ENCODE measurements at places on chromosomes 16 and 17. TPM values are rescaled to one million over a fixed set of nuclear protein-coding genes. Genes with fewer than 3 reads are reported as not detected.
A peak's percentile ranks its signal among the peaks of the same experiment; 100 is the strongest.

ITGAD gene
- not detected for total RNA-seq

- H3K4me3 ChIP-seq, result no peak overlapping the region
- H3K36me3 ChIP-seq, result peaks cover 7% of the 10 kb centered on the region
- peaks cover 20% of the 10 kb centered on the region for H3K4me1 ChIP-seq
- H3K27me3 ChIP-seq, result peaks cover 17% of the 10 kb centered on the region
- peak; percentile 28 for DNase-seq
Measured at GRCh38 chr17:6361733-6362132, 73.2 kb downstream of the AIPL1 start.

TPSG1 gene
- not detected for total RNA-seq

- H3K4me3 ChIP-seq, result no peak overlapping the region
- DNase-seq, result no peak
- peaks cover 27% of the 10 kb centered on the region for H3K4me1 ChIP-seq
- peaks cover 28% of the 10 kb centered on the region for H3K36me3 ChIP-seq
Measured at GRCh38 chr16:66614161-66614802, 9.8 kb downstream of the CMTM3 start.

DNA sequence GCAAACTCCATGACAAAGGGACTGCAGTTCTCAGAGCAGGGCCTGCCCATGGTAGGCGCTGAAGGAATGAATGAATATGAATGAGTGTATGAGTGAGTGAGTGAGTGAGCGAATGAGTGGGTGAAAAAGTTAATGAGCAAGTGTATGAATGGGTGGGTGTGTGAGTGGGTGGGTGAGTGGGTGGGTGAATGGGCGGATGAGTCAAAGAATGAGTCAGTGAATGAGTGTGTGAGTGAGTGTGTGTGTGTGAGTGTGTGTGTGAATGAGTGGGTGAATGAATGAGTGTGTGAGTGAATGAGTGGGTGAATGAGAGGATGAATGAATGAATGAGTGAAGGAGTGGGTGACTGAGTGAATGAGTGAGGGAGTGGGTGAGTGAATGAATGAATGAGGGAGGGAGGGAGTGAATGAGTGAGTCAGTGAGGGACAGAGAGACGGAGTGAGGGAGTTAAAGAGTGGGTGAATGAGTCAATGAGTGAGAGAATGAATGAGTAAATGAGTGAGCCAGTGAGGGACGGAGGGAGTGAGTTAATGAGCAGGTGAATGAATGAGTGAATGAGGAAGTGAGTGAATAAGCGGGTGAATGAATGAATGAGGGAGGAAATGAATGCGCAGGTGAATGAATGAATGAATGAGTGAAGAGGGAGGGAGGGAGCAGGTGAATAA, 11.1 kb upstream of the CHMP6 start:
- peak overlapping the region; percentile 57 for H3K27ac ChIP-seq
- no peaks in the 10 kb centered on the region for H3K36me3 ChIP-seq

GRCh38 chr17:31515267-31515666, 123.8 kb downstream of the RAB11FIP4 start:
- no peaks in the 10 kb centered on the region for H3K27me3 ChIP-seq
- H3K36me3 ChIP-seq, result no peaks in the 10 kb centered on the region
- DNase-seq, result no peak
- H3K27ac ChIP-seq, result no peak overlapping the region

DNA sequence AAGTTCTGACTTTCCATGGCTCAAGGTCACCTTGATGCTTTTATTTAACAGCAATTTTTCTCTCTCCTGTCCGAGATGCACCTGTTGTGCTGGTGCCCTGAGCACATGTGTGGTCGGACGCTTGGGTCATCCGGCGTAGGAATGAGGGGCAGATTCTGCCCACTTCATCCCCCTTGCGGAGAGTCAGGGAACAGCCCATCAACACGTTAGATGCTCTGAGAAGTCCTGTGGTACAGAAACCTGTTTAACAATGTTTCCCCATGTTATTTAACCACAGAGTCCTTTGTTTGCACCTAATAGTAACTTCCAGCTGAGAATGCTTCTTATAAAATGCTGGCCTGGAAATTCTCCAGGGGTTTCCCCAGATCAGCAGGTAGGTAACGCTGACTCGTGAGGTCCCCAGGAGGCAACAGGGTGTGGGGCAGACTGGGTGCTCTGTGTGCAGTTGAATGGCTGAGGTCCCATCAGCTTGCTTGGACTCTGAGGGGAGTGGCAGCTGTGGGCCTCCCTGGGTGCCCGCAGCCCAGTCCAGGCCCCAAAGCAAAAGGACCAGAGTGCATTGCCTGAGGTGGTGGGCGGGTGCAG, 17.8 kb downstream of the DOC2B start:
- no peak overlapping the region for H3K4me3 ChIP-seq
- H3K36me3 ChIP-seq, result no peaks in the 10 kb centered on the region
- peak; percentile 38 for DNase-seq

DNA sequence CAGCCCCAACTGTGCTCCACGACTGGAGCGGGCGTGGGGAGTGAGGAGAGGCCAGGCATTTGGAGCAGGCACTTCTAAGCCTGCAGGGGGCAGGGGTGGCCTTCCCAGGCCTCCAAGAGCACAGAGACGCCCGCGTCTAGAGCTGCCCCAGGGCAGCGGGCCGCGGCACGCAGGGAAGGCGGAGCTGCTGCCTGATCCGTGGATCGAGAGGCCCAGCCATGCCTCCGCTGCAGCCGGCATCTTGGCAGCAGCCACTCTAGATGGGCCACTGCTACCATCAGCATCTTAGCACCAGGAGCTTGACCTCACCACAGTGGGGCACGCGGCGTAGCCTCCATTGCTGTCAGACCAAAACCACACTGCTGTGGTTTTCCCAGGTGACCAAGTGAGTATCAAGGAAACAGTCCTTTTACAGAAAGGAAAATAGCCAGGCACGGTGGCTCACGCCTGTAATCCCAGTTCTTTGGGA, 20.4 kb upstream of the WDR45B start:
- peak; percentile 30 for DNase-seq
- peaks cover 12% of the 10 kb centered on the region for H3K36me3 ChIP-seq
- no peak overlapping the region for H3K4me3 ChIP-seq
- H3K27ac ChIP-seq, result no peak overlapping the region

GRCh38 chr17:30952638-30953393, 18.0 kb upstream of the RNF135 start:
- H3K27me3 ChIP-seq, result no peaks in the 10 kb centered on the region
- no peak for DNase-seq
- H3K4me1 ChIP-seq, result no peaks in the 10 kb centered on the region
- H3K4me3 ChIP-seq, result no peak overlapping the region
- no peaks in the 10 kb centered on the region for H3K36me3 ChIP-seq
- no peak overlapping the region for H3K27ac ChIP-seq

DNA sequence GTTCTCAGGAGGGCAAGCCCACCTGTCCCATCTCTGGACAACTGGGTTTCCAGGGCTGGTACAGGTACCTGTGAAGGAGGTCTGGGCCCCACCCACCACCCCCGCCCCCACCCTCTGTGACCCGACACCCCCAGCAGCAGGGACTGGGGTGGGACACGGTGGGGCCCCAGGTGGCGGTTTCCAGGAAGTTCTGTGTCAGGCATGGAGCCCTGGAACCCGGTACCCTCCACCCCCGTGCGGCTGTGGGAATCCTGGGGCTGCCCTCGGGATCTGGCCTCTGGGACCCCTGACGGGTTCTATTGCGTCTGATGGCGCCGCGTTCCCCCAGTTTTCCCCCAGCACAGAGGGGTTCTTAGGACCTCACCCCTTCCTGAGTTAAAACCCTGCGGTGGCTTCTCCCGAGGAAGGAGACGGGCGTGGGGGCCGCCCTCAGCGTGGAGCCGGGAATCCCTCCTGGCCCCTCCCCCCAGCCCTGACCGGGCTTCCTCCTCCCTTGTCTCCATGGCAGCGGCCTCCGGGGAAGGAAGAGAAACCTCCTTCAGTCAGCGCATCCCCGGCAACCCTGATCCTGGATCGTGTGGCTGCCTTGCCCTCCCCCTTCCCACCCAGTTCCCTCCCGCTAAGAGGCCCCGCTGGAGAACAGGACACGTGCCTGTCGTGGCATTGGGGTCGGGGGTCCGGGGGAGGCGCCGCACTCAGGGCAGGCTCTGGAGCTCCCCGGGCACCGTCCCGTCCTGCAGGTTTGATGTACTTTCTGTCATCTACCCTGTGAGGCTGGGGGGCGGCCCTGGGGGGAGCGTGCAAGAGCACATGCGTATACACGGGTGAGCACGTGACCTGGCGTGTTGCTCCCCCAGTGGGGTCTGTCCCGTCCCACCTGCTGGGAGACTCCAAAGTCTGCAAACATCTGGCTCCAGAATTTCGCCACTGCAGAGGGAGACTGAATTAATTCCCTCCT, 30.3 kb downstream of the CACNA1H start:
- DNase-seq, result no peak
- H3K36me3 ChIP-seq, result no peaks in the 10 kb centered on the region
- no peaks in the 10 kb centered on the region for H3K27me3 ChIP-seq
- no peak overlapping the region for H3K27ac ChIP-seq

- peak; percentile 92 for DNase-seq
- H3K27me3 ChIP-seq, result no peaks in the 10 kb centered on the region
- H3K36me3 ChIP-seq, result no peaks in the 10 kb centered on the region
- peak overlapping the region; percentile 77 for H3K27ac ChIP-seq
- peak overlapping the region; percentile 71 for H3K4me3 ChIP-seq
Measured at GRCh38 chr16:14003074-14003570, 68.0 kb upstream of the MRTFB start.

GRCh38 chr16:71467810-71468209, 5.8 kb upstream of the ZNF23 start:
- H3K36me3 ChIP-seq, result peaks cover 6% of the 10 kb centered on the region
- H3K27ac ChIP-seq, result no peak overlapping the region
- H3K27me3 ChIP-seq, result no peaks in the 10 kb centered on the region
- H3K4me3 ChIP-seq, result no peak overlapping the region

DNA sequence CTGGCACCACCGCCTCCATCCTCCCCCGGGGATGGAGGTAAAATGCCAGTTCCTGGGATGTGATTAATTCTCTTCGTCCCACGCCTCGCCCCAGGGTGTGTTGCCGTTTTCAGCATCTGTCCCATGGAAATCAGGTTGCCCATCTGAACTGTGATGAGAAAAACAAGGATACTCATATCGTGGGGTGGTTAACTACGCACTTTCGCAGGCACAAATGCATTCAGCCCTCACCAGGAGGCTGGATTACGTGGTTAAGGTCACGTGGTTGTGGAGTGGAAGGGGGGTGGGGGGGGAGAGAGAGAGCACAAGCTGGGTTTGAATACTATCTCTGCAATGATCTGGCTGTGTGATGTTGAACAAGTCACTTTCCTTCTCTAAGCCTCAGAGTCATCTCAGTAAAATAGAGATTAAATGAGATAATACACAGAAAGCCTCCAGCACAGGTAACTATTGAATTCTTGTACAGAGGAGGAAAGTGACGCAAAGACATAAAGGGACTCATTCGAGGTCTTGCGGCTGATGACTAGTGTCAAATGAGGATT, 74.7 kb downstream of the BMERB1 start:
- no peak for DNase-seq
- no peaks in the 10 kb centered on the region for H3K4me1 ChIP-seq
- H3K36me3 ChIP-seq, result peaks cover 6% of the 10 kb centered on the region
- no peak overlapping the region for H3K4me3 ChIP-seq
- no peak overlapping the region for H3K27ac ChIP-seq

All from MCF 10A (cell line).